Stimulated activated CD8-positive, alpha-beta memory T cell treated with anti-CD3 and anti-CD28 coated beads, Interleukin-2, amount 100 ng/mL, for 1 hour (primary cell): ENCODE measurements at places on chromosomes 13 and 19.

GRCh38 chr19:39474139-39474620 is 6.5 kb upstream of the TIMM50 start:
- DNase-seq: peak; percentile 58

- no peak for DNase-seq
Observed at GRCh38 chr19:16420781-16421386, 50.9 kb downstream of the EPS15L1 start.

GRCh38 chr19:18849838-18850400 is 18.2 kb downstream of the UPF1 start:
- no peak for DNase-seq

- DNase-seq: no peak
Observed at GRCh38 chr13:24997367-24997967, 98.5 kb upstream of the PABPC3 start.

DNA sequence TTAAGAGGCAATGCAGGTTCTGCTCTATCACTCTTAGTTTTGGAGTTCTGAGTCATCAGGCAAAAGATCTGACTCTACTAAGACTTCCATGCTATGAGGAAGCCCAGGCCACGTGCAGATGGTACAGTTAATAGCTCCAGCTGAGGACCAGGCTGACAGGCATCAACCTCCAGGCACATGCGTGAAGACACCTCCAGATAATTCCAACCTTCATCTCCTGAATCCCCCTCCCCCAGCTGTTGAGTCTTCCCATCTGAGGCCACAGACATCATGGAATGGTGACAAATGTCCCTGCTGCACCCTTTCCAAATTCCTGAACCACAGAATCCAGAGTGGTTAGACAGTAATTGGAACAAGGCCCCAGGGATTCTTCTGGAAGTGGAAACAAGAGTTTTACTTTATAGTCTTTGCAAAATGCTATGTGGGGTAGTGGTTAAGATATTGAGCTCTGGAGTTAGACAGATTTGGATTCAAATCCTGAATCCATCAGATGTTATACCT is 183.8 kb downstream of the KLF5 start:
- no peak for DNase-seq

- DNase-seq: no peak
Observed at GRCh38 chr19:35042954-35043604, 1.6 kb downstream of the HPN start.

GRCh38 chr13:97544031-97544765 is 110.2 kb downstream of the RAP2A start:
- no peak for DNase-seq

DNA sequence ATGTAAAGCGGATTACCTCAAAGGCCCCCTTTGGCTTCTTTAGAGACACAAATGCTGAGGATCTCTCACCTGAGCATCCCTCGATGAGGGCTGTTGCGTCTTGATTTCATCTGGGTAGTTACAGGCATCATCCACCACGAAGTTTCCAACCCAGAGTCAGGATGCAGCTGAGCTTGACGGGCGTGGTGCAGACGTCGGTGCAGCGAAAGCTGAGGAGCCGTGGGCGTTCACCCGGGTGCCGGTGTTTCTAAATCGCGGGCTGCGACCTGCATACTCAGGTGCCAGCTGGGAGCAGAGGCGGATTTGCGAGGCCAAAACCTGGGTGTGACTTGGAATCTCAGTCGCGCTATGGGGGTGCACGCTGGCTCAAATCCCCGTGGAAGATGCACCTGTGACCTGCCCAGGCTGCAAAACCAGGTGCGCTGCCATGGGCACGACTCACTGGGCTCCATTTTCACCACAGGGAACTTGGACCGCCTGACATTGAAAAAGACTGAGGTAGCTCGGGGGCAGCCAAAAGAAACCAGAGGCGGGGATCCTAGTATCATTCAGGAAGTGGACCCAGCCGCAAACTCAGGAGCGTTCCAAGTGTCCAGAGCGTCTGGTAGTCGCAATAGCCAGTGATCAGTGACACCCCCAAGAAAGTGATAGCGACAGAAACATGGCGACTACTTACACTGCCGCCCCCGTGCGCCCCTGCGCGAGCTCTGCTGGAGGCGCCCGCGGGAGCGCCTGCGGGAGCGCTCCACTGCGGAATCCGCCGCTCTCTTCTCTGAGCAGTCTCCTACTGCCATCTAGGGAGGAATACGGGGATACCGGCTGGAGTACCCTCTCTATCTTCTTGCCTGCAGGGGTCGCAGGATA is 36.4 kb upstream of the IGFL4 start:
- DNase-seq: no peak

- no peak for DNase-seq
Observed at GRCh38 chr19:18373407-18373891, 12.5 kb upstream of the GDF15 start.

DNA sequence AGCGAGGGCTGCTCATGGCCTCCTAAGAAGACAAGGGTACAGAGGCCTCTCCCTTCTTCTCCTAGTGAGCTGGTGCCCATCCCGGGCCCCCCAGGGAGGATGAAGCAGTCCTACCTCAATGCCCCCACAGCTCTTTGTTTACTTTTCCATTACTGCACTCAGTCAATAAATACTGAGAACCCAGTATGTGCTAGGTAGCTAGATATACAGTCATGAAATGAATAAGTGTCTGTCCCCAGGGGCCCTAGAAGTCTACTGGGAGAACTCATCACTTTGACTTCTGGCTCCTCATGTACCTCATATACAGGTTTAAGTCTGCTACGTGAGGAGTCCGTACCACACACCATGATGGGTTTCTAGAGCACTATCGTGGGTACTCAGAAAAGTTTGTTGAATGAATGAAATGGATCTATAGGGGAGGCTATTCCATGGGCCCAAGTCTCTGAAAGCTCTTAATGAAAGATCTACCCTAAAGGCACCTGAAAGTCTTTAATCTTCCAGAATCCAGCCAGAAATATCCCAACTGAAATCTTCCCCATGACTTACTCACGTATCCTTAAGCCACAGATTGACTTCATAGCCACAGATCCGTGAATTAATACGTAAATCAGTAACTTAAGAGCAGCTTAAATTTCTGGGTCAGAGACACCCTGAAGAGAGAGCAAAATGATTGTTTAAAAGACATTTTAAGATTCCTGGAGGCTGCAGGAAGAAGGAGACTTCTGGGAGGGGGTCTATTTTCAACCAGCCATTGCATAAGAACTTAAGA is 51.6 kb upstream of the POMP start:
- no peak for DNase-seq

GRCh38 chr13:94595001-94595949 is 677 bp downstream of the TGDS start:
- no peak for DNase-seq

DNA sequence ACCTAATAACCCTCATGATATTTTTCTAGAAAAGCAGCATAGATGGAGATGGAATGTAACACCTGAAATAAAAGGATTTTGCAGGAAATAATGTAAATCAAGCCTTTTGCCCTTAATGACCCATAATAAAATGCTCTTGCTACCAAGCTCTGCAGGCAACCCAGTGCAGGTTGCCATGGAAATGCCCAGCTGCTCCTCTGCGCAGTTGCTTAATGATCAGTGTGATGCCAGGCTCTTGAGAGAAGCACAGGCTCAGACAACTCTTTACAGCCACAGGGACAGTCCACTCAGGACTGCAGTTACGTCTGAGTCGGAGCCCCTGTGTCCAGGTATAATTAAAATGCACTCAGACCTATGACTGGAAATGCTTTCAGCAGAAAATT is 165.5 kb downstream of the LACC1 start:
- DNase-seq: no peak

- DNase-seq: no peak
Observed at GRCh38 chr13:100059827-100060226, 29.1 kb upstream of the PCCA start.

- DNase-seq: no peak
Observed at GRCh38 chr13:29581666-29582065, 13.8 kb downstream of the SLC7A1 start.

GRCh38 chr13:77345150-77345780 is 18.4 kb upstream of the MYCBP2 start:
- no peak for DNase-seq

GRCh38 chr13:112579310-112579843 is 8.6 kb downstream of the TUBGCP3 start:
- DNase-seq: no peak

GRCh38 chr13:27371932-27372331 is 52.5 kb upstream of the GTF3A start:
- no peak for DNase-seq

GRCh38 chr13:99617474-99618255 is 116.4 kb downstream of the TM9SF2 start:
- DNase-seq: no peak

DNA sequence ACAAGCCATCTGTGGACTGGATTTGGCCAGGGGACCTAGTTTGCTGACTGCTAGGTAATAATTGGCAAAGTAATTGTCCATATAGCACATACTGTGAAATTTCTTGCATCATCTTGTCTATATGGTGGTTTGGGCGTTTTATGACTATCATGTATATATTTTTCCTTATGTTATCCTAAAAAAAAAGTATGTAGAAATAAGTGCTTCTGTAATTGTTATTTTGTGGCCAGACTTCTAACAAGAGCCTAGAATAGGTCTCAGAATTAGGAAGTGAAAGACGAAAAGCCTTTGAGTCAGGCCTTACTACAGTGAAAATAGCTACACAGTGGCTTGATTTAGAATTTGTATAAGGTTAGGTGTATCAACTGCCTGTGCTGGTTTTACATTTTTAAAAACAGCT is 4.2 kb downstream of the FNDC3A start:
- DNase-seq: no peak

GRCh38 chr19:13401388-13401787 is 104.9 kb downstream of the CACNA1A start:
- DNase-seq: no peak

DNA sequence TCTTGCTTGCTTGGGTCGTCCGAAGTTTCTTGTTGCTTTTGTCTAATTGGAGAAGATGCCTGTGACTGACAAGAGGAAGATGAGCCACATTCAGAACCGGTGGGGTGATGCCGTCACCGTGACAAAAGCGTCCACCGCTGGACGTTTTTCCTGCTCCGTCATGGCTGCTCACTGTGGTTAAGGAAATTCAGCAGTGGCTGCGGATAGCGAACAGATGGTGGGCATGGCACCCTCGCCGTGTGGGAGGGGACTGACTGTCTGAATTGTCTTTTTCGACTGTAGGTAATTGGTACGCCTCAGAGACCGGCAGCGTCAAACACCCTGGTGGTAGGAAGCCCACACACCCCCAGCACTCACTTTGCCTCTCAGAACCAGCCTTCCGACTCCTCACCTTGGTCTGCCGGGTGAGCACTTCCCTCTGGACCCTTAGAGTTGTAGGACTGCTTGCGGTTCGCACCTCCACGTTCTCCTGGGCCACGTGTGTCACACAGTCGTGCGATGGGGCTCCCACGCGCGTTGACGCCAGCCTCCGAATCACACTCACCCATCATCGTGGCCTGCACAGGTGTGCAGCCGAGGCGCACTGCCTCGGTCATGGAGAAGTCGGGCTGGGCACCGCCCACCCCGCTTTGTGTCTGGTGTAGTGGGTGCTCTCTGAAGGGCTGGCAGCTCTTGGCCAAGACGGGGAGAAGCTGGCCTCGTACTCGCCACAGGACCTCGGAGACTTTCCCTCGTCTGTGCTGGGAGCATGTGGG is 26.5 kb downstream of the ATP4B start:
- no peak for DNase-seq

- DNase-seq: no peak
Observed at GRCh38 chr13:48636550-48636949, 17.2 kb upstream of the CYSLTR2 start.

DNA sequence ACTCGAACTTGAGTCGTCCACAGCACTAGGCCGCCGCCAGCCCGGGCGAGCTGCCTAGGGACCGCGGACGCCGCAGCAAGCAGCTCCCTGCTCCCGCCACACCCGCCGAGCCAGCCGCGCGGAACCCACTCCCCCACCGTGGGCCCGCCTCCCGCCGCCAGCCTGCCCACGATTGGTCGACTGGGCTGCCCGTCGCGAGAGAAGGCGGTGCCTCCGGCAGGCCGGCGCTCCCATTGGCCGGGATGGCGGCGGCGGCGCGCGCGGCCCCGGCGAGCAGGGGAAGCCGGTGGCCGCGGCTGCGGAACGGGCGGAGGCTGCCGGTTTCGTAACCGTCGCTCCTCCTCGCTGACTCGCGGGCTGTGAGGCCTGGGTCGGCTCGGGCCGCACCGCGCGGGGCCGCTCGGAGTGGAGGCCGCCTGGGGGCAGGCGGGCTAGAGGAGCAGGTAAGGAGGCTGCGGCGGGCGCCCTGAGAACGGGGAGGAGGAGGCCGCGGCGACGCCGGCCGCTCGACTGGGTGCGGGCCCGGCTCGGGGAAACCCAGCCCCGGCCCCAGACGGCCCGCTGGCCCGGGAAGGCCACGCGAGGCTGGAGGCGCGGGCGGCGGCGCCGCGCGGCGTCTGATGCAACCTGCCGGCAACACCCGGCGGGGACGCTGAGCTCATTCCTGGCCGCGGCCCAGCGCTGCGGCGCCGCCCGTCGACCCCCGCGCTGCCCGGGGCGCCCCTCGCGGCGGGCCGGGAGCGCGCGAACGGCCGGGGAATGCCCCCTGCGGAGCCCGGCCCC is at the start of gene CEBPG:
Gene CEBPG (plus strand): TSS at position 257 of the 783 bp plus-strand sequence. CDS start 5,531 bp downstream, outside the sequence.
- DNase-seq: peak; percentile 88

DNA sequence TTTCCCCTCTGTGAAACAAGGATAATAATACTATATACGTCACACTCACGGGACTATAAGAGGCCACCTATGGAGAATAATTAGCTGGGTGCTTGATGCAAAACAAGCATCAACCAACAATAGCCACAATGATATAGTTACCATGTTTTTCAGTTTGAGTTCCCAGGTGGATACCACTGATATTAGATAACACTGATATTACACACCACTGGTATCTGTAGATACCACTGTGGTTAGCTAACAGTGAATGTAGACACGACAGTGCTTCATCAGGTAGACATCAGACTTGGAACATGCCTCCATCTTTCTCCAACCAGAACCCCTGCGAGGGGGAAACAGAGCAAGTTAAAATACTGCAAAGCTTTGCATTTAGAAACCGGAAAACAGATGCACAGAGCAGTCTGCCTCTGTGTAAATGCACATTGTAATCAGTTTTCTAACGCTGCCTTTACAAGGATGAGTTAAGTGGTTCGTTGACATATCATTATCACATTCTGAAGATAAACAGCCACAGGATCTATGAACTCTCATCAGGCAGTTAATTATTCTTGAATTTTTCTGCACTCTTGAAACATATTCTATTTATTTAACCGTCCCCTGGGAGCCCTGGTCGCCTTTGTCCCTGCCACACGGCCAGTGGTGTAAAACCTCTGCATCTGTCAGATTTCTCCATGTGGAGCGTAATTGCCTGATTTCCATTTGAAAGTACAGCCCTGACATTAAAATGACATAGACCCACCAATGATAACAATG is 80.7 kb downstream of the RNASEH2B start:
- no peak for DNase-seq

DNA sequence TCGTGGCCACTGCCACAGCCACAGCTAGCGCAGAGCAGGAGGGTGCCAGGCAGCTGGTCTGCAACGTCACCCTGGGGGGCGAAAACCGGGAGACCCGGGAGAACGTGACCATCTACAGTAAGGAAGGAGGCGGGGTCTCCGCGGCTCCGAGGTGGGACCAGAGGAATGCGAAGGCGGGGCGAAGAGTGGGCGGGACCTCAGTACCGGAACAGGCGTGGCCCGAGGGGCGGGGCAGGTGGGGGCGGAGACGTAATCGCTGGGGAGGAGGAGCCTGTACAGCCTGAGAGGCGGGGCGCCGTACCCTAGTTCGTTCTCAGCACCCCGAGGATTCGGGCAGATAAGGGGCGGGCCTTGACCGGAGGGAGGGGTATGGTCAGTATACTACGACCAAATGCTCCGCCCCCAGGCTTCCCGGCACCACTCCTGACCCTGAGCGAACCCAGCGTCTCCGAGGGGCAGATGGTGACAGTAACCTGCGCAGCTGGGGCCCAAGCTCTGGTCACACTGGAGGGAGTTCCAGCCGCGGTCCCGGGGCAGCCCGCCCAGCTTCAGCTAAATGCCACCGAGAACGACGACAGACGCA is 2.5 kb downstream of the ICAM5 start:
- peak; percentile 61 for DNase-seq

GRCh38 chr13:46404733-46405100 is 17.7 kb upstream of the RUBCNL start:
- DNase-seq: no peak
